ENCODE measurements at places on chromosomes 1 and 21. TPM values are rescaled to one million over a fixed set of nuclear protein-coding genes. Genes with fewer than 3 reads are reported as not detected.

DNA sequence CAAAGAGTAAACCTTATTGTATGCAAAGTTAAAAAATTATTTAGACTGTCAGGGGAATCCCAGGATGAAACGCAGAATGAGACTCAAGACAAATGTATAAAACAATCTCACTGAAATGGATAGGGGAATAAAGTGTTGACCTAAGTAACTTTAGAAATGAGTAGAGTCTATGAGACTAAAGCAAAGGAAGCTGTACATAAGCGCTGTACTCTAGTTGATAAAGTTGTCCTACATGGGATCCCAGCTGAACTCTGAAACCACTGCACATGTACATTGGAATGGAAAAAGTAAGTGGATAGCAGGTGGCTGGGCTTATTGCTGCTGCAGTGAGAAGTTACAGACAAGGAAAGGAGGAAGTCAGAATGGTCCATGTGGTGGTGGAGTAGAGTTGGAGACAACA is 18.7 kb downstream of the MMEL1 start:
- DNase-seq: no peak

DNA sequence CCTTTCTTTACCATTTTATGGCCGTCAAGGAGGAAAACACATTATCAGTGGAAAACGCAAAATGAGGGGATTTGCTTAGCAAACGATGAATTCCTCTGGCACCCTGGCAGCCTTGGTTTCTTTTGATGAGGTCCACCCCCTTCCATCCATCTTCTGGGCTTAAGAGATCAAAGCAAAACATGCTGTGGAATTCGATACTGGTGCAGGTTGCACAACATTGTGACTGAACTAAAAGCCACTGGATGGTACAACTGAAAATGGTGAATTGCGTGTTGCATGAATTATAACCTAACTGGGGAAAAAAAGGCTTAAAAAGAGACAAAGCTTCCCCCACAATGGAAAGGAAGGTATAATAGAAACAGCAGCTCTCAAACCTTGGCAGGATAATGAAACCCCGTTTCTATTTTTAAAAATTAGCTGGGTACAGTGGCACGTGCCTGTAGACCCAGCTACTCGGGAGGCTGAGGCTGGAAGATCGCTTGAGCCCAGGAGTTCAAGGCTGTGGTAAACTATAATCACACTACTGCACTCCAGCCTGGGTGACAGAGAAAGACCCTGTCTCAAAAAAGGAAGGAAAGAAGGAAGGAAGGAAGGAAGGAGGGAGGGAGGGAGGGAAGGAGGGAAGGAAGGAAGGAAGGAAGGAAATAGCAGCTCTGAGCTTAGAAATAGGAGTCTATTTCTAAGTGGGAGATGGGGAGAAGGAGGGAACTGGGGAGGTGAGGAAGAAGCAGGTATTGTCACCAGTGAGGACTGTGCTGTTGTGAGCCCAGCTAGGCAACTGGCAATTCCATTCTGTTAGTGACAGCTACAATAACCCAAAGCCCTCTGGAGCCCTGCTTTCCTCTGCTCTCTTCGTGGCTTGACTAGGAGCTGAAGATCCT is 29.0 kb upstream of the LGALS8 start:
- no peak for DNase-seq

GRCh38 chr1:30042438-30043147 is 680.8 kb downstream of the MATN1 start:
- no peak for DNase-seq

DNA sequence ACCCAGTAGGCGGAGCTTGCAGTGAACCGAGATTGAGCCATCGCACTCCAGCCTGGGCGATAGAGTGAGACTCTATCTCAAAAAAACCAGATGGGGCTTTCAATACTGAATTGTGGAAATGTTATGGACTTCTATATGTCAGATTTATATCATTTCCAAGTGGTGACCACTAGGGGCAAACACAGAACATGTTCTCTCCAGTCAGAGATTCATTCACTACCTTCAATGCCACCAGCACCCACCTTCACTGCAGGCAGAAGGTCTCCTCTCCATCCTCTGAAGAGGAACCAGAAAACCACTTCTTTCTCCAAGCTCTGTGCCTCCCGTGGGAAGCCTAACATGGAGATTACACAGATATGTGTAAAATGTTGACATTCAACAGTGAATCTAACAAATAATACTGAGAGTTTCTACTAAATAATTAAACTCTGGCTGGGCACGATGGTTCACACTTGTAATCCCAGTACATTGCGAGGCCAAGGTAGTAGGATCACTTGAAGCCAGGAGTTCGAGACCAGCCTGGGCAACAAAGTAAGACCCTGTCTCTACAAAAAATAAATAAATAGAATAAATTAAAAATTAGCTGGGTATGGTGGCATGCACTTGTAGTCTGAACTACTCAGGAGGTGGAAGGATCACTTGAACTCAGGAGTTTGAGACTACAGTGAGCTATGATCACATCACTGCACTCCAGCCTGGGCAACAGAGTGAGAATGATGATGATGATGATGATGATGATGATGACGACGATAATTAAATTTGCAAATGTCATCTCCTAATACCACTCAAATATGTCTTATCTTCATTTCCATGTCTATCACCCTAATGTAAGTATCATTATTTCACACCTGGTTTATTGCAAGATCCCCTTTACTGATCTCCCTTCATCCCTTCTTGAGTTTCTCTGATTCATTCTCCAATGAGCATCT is 151.1 kb downstream of the ZNF281 start:
- no peak for DNase-seq

DNA sequence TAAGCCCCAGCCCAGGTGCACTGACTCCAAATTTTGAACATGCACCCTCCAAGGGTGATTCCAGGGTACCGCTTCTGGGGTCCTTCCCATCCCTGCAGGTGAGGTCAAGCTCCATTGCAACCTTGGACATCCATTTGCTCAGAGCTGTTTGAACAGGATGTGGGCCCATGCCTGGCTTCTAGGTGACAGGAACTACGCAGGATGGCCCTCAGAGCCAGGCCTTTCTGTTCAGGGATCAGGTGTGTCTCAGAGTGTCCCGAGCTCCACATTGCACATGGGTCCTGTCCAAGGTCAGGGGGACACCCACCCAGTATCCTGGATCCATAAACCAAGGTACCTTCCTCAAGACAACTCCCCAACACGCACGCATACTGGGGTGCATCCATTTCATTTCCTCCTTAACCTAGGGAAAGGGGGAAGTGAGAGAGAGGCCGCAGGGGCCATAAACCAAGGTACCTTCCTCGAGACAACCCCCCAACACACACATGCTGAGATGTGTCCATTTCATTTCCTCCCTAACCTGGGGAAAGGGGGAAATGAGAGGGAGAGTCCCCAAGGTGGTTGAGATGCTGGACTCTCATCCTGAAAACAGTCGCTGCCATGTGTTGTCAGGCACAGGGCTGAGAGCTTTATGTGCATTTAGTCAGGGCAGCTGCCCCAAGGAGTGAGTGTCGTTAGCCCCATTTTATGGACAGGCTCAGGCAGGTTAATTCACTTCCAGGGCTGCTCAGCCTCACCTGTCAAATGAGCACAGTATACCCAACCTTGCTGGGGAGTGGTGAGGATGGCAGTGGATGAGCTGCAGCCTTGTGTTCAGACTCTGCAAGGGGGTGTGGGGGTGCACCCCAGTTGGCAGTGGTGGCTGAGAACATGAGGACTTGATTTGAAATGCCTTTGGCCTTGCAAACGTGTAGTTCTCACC is 2.1 kb downstream of the SLC66A1 start:
- DNase-seq: no peak

- DNase-seq: no peak
Measured at GRCh38 chr1:223618680-223619079, 46.8 kb downstream of the CAPN8 start.

- no peak for DNase-seq
Measured at GRCh38 chr1:160007577-160008200, 24.1 kb downstream of the PIGM start.

- peak; percentile 11 for DNase-seq
Measured at GRCh38 chr1:244154872-244155531, 103.9 kb downstream of the ZBTB18 start.

GRCh38 chr1:248825136-248825535 is 579 bp downstream of the SH3BP5L start:
- no peak for DNase-seq

OR6K6 gene
- total RNA-seq: not detected

SH2D1B gene
- total RNA-seq: 0.79 TPM

SPOCD1 gene
- total RNA-seq: not detected
